ENCODE measurements at places on chromosomes 4 and X.

DNA sequence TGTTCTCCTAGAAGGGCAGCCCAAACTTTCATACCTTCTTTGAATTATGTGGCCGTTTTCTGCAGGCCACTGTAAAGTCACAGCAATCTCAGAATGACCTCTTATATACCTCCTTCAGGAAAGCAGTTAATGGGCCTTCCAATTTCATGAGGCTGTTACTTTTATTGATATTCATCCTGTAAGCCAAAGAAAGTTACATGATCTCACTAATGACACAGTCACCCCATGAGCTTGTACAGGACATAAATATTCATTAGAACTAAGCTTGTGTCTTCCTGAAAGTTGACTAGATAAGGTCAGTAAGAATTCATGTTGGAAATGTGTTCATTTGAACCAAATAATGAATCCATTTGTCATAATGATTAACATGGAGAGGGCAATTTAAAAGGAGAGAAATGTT is 283.1 kb upstream of the NWD2 start:
- DNase-seq = no peak

DNA sequence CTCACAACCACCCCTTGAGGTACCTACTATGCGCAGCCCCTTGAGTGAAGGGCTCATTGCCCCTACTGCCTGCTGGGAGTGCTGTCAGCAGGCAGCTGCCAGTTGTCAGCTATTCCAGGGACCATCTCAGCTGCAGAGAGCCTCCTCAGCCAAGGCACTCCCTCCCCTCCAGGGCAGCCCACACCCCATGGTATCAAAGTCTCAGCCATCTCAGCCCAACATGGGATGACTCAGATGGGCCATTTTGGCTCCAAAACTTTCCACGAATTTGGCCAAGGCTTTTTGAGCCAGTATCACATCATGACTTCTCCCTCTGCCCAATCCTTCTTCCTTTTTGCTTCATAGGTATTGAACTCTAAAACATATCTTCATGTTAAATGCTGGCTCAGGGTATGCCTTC is 61.4 kb upstream of the MAP3K15 start:
- no peak for DNase-seq

DNA sequence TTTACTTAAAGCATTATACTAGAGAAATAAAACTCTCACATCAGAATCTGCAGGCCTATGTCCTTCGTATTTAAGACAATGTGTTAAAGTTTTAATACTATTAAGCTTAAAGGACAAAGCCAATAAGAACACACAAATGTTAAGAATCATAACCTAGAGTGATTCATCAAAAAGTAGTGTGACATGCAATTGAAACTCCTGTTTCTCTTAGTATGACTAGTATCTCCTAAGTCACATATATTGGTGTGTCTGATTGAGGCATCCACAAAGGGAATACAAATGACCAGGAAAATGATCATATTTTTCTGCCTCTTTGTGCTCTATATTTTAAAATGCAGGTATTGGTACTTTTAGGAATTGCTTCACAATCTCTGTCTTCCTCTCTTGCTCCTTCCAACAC is 23.8 kb downstream of the GPRASP3 start:
- no peak for DNase-seq

DNA sequence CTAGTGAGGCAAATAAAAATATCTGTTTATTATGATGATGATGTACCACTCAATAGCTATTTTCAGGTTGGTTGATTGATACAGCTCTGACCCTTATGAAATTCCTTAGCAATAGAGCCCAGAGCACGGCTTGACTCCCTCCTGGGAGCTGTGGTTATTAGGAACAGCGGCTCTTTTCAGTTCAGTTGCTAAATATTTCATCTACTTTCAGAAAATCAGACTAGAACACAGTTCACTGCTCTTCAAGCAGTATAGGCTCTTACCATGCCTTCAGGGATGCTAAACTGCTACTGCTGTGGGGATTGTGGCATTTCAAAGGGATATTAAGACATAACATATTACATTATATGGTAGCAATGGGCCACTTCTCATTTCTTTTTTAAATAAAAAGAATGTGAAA is 218.8 kb downstream of the SNCA start:
- no peak for DNase-seq

- no peak for DNase-seq
Measured at GRCh38 chrX:3763111-3763510, 49.7 kb upstream of the PRKX start.

DNA sequence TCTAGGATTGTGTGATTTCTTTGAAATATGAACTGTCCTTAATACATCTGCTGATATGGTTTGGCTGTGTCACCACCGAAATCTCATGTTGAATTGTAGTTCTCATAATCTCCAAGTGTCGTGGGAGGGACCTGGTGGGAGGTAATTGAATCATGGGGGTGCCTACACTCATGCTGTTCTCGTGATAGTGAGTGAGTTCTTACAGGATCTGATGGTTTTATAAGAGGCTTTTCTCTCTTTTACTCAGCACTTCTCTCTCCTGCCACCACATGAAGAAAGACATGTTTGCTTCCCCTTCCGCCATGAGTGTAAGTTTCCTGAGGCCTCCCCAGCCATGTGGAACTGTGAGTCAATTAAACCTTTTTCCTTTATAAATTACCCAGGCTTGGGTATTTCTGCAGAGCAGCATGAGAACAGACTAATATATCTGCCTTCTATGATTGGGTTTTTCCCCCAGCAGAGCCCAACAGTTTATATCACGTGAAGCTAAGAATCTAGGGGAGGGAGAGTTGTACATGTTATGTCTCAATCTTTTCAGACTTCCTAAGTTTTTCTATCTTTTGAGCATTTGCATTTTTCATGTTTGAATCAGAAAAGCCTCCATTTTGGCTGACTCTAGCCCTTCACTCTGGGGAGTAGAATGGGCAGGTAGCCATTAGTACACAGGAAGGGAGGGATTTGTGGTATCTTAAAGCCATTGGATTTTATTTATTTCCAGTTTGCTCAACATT is 58.9 kb downstream of the PLAC1 start:
- no peak for DNase-seq

DNA sequence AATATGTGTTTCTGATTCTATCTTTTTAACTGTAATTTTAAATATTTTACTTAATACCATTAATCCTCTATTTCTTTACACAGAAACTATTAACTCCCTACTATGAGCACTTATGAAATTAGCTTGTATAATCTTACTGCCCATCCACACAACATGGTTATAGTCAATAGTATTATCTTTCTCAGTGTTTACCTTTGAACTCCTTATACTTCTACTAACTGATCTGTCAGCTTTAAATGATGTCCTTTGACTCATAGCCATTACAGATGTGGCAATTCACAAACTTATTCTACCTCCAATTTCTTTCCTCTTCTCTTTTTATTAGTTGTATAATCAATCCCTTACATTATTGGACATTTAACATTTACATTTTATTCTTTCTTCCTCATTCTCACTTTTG is 5.5 kb downstream of the SEC31A start:
- DNase-seq = no peak

DNA sequence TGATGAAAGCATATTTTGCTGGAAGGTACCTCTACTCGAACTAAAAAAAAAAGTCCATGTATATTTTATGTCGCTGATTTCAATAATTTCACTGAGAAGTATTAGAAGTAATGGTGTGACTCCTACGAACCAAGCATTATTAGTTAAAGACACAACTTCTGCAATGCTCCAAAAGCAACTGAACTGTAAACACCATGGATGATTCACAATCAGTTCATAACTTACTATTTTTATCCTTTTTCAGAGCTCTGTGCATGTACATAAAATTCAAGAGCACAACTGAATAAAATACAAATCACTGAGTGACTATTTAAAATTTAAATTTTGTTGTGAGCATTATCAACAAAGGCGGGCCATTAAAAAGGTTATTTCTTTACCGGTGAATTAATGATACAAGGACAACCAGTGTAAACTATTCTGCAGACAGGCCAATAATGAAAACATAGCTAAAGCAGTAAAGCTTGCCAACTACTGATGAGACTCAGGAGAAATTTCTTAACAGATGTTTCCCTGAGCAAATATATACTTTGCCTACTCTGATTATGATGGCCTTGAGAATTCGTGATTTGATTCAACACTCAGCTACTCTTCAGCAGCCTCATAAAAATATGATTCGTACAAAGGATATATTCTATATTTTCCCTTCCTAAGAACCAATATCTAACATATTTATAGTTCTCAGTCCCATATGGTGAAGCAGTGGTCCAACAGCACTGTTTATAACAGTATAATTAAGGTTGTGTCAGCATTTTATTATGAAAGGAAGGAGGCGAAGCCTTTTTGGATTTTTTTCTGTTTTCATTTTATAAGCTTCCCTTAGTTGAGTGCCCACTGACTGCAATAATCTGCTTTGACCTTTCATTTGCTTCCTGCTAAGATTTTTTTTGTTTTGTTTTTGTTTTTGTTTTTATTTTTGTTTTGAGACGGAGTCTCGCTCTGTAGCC is 62.8 kb upstream of the NEIL3 start:
- DNase-seq = no peak

- DNase-seq = no peak
Measured at GRCh38 chr4:139848028-139848427, 182.4 kb downstream of the MGST2 start.

DNA sequence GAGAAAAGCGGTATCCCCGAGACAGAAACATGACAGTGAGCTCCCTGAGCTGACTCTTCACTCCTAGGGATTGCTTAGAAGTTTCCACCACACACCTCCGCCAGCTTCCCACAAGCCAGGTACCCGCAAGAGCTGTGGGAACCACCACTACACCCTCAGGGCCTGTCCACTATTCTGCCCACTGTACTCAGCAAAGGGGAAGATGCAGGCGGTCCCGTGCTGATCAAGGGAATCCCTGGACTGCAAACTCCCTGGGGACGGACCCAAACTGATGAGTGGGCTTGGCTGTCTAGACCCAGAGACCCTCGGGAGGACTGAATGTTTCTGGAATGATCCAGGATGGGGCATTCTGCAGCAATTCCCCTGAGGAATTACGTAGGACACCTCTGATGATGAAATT is 30.2 kb downstream of the REELD1 start:
- no peak for DNase-seq

DNA sequence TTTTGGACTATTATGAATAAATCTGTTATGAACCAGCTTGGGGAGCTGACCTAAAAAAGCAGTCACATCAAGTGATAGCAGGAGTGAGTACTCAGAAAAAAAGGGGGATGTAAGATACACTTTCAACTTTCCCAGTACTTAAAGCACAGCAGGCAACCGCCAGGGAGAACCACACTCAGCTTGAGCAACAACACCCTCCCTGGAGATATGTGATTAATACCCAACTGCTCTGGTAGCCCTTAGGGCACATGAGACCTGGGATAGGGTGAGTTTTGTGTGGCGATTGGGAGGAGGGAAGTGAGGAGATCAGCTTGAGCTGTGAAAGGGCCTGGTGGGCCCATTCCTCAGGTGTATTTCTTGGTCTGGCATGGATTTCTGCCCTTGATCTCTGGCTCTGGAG is 220.3 kb upstream of the SFRP2 start:
- no peak for DNase-seq

GRCh38 chr4:150799207-150799606 is 215.9 kb downstream of the LRBA start:
- DNase-seq = no peak

DNA sequence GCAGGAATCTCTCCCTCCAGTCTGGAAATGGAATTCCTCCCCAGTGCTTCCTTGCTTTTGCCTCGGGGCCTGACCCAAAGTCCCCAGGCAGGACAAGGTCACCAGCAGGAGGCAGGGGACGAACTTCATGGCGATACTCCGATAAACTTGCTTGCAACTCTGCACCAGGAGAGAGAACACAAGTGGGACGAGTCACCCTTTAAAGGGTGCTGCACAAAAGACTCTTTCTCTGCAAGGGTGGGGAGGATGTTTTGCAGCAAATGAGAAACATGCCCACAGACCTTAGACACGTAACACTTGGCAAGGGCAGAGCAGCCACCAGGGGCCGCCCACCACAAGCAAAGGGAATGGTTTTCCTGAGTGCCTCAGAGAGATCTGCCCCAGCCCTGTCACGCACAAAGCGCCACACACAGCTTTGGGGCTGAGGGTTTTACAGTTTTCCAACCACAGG is at the start of gene FGFBP2:
FGFBP2 (minus strand) TSS at position 175 of the 451 bp plus-strand sequence; CDS start at position 129, 46 bp downstream.
- DNase-seq = no peak

- no peak for DNase-seq
Measured at GRCh38 chr4:152486429-152487389, 49.2 kb downstream of the FBXW7 start.

DNA sequence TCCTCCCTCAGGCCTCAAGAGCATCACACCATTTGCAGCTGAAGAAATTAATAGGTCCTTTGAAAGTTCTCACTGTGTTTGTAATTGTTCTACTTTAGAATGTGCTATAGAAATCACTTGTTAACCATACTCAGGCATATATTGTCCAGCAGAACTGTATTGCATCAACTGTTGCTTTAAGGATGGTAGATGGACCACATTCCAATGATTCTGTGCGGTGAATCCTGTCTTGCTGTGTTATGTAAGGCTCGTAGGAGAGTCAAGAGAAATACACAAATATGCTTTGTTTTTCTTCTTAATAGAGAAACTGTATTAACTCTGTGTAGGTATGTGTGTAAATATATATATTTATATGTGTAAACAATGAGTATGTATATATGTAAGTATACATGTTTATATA is 6.3 kb upstream of the ADGRA3 start:
- DNase-seq = no peak

GRCh38 chr4:8439914-8440491 is 520 bp downstream of the ACOX3 start:
- DNase-seq = no peak

- no peak for DNase-seq
Measured at GRCh38 chr4:92514627-92515026, 210.9 kb downstream of the GRID2 start.

GRCh38 chr4:125758438-125758837 is 443.7 kb downstream of the FAT4 start:
- DNase-seq = no peak

DNA sequence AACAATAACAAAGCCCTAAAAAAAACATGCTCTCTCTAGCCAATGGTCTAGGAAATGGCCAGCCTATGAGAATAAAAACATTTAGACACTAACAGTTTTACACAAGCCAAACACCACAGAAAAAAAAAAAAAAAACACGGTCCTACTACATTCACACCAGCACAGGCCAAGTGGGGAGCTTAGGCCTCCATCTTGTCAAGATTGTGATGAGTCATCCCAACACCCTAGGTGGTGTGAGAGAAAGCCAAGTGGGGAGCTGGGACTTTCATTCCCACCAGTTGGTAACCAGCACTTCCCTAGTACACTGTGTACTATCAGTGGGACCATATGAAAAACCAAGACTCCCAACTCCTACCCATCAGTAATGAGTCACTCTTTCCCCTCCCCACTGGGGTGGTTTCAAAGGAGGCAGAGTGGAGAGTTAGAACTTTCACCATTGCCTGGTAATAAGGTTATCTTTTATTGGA is 95.6 kb downstream of the ADAMTS3 start:
- DNase-seq = no peak

GRCh38 chr4:7679406-7680040 is 244.8 kb upstream of the PSAPL1 start:
- no peak for DNase-seq

DNA sequence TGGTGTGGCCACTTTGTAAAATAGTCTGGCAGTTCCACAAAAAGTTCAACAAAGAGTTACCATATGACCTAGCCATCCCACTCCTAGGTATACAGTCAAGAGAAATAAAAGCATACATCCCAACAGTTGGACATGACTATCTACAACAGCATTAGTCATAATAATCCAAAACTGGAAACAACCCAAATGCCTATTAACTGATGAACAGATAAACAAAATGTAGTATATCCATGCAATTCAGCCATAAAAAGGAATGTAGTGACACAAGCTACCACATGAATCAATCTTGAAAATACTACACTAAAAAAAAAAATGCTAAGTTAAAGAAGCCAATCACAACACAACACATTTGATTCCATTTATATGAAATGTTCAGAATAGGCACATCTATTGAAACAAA is 16.1 kb downstream of the MED14 start:
- no peak for DNase-seq
